HFFc6 (cell line): ENCODE measurements at places on chromosomes 5 and 9. TPM values are rescaled to one million over a fixed set of nuclear protein-coding genes. Genes with fewer than 3 reads are reported as not detected.

DOCK8 gene
- total RNA-seq = 0.03 to 0.28 TPM in 2 of 3 replicates, not detected in the other

DNA sequence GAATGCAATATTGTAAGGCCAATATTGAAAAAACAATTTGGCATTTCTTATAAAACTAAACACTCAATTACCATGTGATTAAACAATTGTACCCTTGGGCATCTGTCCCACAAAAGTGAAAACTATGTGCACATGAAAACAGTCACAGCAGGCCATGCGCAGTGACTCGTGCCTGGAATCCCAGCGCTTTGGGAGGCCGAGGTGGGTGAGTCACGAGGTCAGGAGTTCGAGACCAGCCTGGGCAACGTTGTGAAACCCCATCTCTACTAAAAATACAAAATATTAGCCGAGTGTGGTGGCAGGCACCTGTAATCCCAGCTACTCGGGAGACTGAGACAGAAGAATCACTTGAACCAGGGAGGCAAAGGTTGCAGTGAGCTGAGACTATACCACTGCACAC, 343.7 kb downstream of the DMRTA1 start:
- H3K27ac ChIP-seq = no peak overlapping the region
- no peaks in the 10 kb centered on the region for H3K4me1 ChIP-seq
- no peaks in the 10 kb centered on the region for H3K27me3 ChIP-seq
- DNase-seq = no peak

DNA sequence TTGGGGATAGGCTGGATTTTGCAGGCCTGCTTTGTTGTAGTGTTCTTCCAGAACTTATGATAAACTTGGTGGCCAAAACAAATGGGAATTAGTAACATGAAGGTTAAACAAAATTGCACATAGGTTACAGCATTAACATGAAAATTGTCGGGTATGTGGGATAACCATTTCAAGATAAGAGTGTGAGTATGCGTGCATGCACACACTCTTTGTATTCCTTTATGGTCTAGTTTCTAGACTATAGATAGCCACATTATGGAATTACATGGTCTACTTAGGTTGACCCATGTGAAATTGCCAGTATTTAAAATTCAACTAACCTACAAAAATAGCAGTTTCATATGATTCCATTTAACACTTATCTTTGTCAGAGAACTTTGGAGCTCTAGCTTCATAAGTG, 1.4 kb downstream of the HMGCR start:
- no peak overlapping the region for H3K27ac ChIP-seq
- H3K4me1 ChIP-seq = peaks cover 48% of the 10 kb centered on the region
- H3K36me3 ChIP-seq = 0 out of 2 replicates have a peak, but pooled peaks cover 5% of the 10 kb centered on the region
- H3K27me3 ChIP-seq = peaks cover 2% of the 10 kb centered on the region; the same call in 1 of the 2 replicates

DNA sequence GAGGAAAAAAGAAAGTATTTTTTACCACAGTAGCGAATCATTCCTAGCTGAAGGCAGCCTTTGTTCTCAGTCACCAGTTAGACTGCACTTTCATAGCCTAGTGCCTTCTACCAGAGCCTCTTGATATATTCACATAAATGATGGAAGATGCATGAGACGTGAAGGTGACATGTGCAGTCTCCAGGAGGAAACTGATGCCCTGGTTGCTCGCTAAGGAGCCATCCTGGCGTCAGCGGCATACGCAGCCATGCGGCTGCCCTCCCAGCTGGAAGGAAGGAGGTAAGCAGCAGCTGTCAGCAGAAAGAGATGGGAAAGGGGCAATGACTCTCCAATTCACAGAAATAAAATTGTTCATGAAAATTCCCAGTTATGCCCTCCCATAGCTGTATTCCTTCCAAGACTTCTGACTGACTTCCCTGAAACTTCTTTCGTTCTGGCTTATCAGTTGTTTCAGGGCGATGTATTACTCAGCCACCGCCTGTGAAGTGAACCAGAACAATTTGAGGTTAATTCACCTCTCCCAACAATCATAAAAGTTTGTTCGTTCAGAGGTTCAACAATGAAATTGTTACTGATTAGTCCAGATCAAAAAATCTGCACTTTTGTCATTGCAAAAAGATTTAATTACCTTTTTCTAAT, 331.2 kb downstream of the NR2F1-AS1 start:
- DNase-seq = no peak
- H3K27me3 ChIP-seq = no peaks in the 10 kb centered on the region
- H3K4me3 ChIP-seq = no peak overlapping the region
- peaks cover 23% of the 10 kb centered on the region for H3K4me1 ChIP-seq
- H3K36me3 ChIP-seq = no peaks in the 10 kb centered on the region

- H3K27ac ChIP-seq = peak overlapping the region; percentile 100
- peaks cover 5% of the 10 kb centered on the region for H3K27me3 ChIP-seq
- peaks cover 35% of the 10 kb centered on the region for H3K4me1 ChIP-seq
- peak overlapping the region; percentile 100 for H3K4me3 ChIP-seq
These were observed 529 bp downstream of the CSNK1A1 start for GRCh38 chr5:149550594-149551226.

DNA sequence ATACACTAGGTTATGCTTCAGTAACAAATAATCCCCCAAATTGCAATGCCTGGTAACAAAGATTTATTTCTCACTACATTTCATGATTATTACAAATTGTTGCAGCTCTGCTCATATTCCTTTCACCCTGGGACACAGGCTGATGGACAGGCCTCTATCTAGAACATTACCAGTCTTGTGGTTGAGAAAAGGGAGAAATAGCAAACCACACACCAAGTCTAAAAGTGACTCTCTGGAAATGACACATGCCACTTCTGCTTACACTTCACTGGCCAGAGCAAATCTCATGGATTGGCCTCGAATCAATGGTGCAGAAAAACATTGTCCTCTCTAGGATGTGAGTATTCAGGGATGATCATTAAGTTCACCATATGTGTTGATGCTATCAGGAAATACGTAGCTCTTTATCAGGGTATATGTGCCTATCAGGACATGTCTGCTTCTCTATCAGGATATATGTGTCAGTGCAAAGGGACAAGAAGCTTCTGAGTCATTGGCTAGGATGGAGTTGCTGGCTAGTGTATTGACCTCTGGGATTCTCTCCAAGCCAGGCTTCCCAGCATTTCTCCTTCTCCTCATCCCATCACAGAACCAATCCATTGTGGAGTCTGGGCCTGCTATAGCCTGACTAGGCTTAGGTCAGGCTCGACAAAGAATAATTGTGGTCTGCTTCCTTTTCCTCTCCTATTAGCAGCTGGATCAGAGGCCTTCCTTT, 91.1 kb upstream of the CEP78 start:
- peaks cover 3% of the 10 kb centered on the region for H3K27me3 ChIP-seq
- H3K4me1 ChIP-seq = no peaks in the 10 kb centered on the region; the same call in 1 of the 2 replicates
- H3K4me3 ChIP-seq = no peak overlapping the region
- no peak for DNase-seq

TAF11L9 gene
- not detected in 2 replicates for total RNA-seq

ALDH7A1 gene
- 79.7 to 97.3 TPM (median 89.2 TPM) in 3 replicates for total RNA-seq

GRCh38 chr9:114355821-114356220, 26.2 kb downstream of the ORM2 start:
- peaks cover 25% of the 10 kb centered on the region for H3K36me3 ChIP-seq
- no peak overlapping the region for H3K27ac ChIP-seq
- DNase-seq = no peak
- H3K4me3 ChIP-seq = no peak overlapping the region

DNA sequence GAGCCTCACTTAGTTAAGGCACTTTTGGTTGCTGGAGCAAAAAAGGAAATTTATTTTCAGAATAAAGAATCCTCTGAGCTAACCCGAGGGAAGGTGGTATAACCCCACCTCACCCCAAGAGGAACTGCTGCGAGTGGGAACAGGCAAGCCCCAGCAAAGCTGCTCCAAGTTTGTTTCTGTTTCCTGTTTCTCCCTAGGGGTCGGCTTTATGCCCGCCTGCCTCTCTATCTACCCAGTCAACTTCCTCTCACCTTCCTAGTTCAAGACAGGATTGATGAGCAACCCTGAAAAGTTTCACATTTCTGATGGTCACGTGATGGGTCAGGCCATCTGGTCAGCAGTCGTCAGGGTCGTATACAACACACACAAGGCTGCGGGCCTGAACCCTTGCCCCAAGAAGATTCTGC, 31.1 kb downstream of the TRIO start:
- peak overlapping the region; percentile 79 for H3K27ac ChIP-seq
- peak overlapping the region; percentile 24; the same call in 1 of the 2 replicates for H3K4me3 ChIP-seq
- DNase-seq = no peak
- peaks cover 3% of the 10 kb centered on the region; the same call in 1 of the 2 replicates for H3K27me3 ChIP-seq
- peaks cover 29% of the 10 kb centered on the region for H3K36me3 ChIP-seq
- peaks cover 90% of the 10 kb centered on the region for H3K4me1 ChIP-seq

DNA sequence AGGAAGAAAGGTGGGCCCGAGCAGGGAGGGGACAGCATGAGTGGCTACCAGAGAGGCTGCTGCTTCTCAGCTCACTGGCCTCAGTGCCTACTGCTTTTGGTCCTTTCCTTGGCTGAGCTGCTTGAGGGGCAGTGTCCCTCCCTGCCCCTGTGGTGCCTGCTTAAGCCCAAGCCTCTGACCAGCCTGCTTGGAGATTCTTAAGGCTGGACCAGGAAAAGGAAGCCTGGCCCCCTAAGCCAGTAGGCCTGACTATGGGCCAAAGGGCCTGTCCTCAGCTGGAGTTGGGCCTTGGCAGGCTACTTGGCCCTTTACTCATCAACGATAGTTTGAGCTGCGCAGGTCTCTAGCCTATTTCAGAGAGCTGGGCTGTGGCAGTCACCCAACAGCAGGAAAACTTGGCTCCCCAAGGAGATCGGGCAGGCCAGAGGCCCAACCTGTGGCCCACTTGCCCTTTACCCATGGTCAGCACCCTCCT, 24.9 kb downstream of the TCF7 start:
- H3K4me1 ChIP-seq = peaks cover 31% of the 10 kb centered on the region
- no peak overlapping the region for H3K4me3 ChIP-seq
- H3K27me3 ChIP-seq = peaks cover 2% of the 10 kb centered on the region

- no peak for DNase-seq
- peaks cover 61% of the 10 kb centered on the region for H3K27me3 ChIP-seq
- no peak overlapping the region for H3K27ac ChIP-seq
- no peaks in the 10 kb centered on the region for H3K36me3 ChIP-seq
These were observed 51.8 kb upstream of the ZBTB43 start for GRCh38 chr9:126752881-126753670.

SLC24A2 gene
- not detected in 3 replicates for total RNA-seq

DNA sequence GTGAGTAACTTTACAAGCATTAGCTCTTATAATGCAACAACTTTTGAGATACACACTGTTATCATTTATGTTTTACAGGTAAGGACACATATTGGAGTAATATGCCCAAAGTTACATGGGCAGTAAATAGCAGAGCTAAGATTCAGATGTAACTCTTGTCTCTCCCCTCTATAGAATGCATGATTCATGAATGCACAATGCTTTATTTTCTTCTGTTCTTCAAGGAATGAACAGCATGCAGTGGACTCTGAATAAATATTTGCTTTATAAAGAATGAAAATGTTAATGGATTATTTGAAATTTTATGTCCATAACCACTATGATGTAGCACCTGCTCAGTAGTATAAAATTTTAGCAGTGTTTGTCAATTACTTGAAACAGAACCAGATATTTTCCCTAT, 629.5 kb downstream of the KCTD16 start:
- no peak overlapping the region for H3K4me3 ChIP-seq
- no peaks in the 10 kb centered on the region for H3K27me3 ChIP-seq
- H3K36me3 ChIP-seq = no peaks in the 10 kb centered on the region
- H3K4me1 ChIP-seq = peaks cover 18% of the 10 kb centered on the region
- H3K27ac ChIP-seq = no peak overlapping the region

BTNL3 gene
- not detected in 3 replicates for total RNA-seq

DNA sequence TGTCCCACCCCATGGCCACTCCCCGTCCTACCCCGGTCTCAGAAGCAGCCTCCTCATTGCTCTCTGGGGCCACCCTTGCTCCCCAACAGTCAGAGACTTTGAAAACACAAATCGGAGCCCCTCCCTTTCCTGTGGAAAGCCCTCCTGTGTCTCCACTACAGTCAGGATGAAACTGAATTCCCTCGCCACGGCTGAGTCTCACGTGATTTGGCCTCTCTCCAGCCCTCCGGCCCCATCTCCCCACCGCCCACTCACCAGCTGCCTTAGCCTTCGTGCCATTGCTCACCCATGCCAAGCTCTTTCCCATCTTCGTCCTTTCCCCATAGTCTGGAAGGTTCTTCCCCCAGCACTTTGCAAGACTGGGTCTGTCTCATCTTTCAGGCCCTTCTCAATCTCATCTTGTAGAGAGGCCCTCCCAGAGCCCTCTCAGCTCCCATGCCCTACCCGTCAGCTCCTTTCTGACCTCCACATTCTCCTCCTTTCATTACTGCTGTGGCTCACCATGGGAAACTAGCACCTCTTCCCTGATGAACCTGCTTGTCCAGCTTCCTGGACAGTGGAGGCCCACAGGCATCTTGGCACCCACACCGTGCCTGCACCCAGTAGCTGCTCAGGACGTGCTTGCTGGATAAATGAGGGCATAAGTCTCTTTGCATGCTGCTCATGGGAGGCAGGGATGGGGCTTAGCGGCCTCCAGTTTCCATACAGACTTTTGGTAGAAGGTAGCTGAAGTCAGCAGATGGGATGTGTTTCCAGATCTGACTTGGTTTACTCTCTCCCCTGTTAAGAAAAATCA, 126.4 kb upstream of the COL5A1 start:
- peaks cover 7% of the 10 kb centered on the region for H3K4me1 ChIP-seq
- H3K36me3 ChIP-seq = peaks cover 16% of the 10 kb centered on the region
- no peak overlapping the region for H3K27ac ChIP-seq
- H3K4me3 ChIP-seq = no peak overlapping the region
- no peaks in the 10 kb centered on the region; the same call in 1 of the 2 replicates for H3K27me3 ChIP-seq
- DNase-seq = no peak

IL7R gene
- 41.7 to 60.6 TPM (median 43.6 TPM) in 3 replicates for total RNA-seq

DNA sequence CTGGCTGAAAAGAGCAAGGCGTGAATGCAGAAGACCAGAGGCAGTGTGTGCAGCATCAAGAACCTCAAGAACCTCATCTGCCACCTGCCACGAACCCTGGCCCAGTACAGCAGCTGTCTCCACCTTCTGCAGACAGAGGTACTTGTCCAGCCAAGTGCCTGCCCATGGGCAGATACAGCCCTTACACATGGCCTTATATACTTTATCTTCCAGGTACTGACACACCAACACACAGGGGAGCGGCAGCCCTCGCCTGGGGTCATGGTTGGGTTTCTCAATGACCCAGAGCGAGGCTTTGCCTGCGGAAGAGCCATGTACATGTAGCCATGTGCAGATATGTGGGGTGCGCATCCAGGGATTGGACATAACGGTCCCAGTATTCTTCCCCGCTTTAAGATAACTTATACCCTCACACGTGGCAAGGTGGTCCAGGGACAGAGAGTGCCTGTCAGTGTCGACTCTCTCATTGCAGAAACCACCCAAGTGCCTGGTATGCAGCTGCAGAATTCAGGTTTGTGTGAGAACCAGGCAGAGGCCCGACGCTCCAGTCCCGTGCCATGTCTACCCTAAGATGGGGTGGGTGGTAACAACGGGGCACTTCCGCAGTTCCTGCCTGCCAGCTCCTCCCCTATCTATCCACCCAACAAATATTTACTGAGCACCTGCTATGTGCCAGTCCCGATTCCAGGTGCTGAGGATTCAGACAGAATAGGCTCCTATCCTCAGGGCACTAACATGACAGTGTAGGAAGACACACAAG, 206.9 kb downstream of the FSTL4 start:
- no peak for DNase-seq
- H3K27me3 ChIP-seq = peaks cover 30% of the 10 kb centered on the region
- no peaks in the 10 kb centered on the region for H3K4me1 ChIP-seq
- H3K36me3 ChIP-seq = no peaks in the 10 kb centered on the region
- no peak overlapping the region for H3K4me3 ChIP-seq
- H3K27ac ChIP-seq = no peak overlapping the region

PCBD2 gene
- 10.0 to 10.8 TPM (median 10.3 TPM) in 3 replicates for total RNA-seq

- peak; percentile 39 for DNase-seq
- H3K4me3 ChIP-seq = peak overlapping the region; percentile 15; the same call in 1 of the 2 replicates
- peaks cover 23% of the 10 kb centered on the region for H3K4me1 ChIP-seq
- H3K36me3 ChIP-seq = no peaks in the 10 kb centered on the region; the same call in 1 of the 2 replicates
- peaks cover 15% of the 10 kb centered on the region for H3K27me3 ChIP-seq
These were observed 123.0 kb upstream of the FSTL4 start for GRCh38 chr5:133735346-133735745.
